Left renal cortex interstitium (tissue), 4 donors: ENCODE measurements at places on chromosomes 1 and 21.

DNA sequence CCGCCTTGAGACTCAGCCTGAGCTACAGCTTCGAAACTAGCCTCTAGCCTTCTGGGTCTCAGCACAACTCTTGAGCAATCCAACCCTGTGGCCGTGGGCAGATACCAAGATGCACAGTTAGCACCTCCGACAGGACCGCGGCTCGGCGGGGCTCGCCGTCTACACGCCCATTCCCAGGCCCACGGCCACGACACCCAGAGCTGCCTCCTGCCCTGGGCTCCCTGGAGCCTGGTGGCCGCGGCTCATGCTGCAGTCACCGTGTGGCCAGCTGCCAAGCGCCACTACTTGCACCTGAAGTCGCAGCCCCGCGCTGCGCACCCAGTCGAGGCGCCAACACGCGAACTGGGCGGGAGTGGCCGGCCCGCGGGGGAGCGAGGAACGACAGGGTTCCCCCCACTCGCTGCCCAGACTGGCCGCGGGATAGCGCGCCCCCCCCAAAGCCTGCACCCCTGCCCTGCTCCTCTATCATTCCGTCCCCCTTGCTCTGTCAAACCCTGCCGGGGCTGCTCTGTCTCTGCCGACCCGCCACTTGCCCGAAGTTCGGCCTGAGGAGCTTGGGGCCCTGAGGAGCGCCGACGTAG, 729 bp upstream of the CDCA8 start:
- DNase-seq = no peak

- DNase-seq = no peak
Measured at GRCh38 chr21:42732033-42732410, 78.6 kb downstream of the PDE9A start.

- DNase-seq = peak; percentile 62
Measured at GRCh38 chr21:37365517-37366481, 774 bp upstream of the DYRK1A start.

- DNase-seq = no peak
Measured at GRCh38 chr1:106814418-106814817, 242.1 kb upstream of the PRMT6 start.

- DNase-seq = peak; percentile 21
Measured at GRCh38 chr1:48236716-48237470, 14.4 kb downstream of the SLC5A9 start.

DNA sequence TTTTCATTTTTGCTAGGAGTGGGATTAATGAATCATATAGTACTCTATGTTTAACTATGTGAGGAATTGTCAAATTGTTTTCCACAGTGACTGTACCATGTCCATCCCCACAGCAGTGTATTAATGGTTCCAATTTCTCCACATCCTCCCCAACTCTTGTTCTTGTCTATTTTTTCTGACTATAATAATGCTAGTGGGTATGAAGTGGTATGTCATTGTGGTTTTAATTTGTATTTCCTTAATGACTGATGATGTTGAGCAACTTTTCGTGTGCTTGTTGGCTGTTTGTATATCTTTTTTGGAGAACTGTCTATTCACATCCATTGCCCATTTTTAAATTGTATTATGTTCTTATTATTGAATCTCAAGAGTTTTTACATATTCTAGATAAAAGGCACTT, 10.0 kb upstream of the KPRP start:
- DNase-seq = no peak

DNA sequence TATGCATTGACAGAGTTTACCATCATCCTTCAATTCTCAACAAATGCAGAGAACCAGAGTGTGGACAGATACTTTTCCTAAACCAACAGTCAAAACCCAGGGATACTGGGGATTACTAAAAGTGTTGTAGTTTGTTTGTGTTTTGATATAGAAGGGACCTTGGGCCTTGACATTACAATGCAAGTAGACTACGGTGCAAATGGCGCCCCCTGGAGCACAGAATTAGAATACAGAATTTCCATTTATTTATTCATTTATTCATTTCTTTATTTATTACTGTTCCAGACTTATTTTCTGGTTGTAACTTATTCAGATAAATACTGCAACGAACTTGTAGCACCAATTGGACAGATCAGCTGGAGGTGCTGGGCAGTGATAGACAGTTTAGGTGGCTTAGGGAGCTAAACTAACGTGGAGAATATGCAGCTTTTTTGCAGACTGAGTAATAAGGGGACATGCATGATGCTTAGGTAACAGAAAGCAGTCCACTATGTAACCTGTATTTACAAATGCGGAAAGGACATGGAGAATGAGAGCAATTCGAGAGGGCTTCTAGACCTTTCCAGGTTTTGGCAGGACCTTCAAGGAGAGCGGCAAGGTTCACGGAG, 42.6 kb downstream of the KIRREL1 start:
- DNase-seq = no peak

DNA sequence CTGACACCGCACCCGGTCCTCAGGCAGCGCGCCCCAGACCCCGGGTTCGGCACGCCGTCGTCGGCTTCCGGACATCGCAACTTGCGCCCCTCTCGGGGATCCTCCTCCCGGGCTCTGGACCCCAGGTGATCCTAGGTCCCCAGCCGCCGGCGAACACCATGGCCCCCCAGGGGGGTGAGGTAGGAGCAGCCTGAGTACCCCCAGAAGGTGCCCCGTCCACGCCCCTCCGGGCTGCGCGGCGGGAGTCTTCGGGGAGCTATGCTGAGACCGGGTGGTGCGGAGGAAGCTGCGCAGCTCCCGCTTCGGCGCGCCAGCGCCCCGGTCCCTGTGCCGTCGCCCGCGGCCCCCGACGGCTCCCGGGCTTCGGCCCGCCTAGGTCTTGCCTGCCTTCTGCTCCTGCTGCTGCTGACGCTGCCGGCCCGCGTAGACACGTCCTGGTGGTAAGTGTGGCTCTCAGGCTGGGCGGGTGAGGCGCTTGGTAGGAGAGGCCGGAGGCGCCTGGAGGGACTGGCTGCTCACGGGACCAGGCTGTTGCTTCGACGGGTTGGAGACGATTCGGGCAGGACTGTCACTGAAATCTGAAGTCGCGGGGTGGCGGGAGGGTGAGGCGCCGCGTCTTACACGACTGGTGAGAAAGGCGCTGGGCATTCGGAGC, 367 bp downstream of the WNT2B start:
- no peak for DNase-seq
